ENCODE measurements at places on chromosomes 3 and 15.

DNA sequence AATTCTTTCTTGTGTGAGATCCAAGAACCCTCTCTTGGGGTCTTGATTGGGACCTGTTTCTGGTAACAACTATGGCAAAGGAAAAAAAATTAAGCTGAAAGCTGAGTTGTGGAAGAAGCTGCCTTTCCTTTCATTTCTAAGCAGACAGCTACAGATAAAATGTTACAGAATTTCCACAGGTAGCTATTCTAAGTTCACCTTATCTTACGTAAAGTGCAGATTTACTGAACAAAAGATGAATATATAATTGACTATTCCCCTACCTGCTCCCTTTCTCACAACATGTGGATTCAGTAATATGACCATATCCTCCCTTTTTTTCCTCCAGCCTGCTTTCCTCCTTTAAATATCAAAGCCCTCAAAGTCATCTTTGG is 36.6 kb downstream of the CLEC3B start:
- DNase-seq, result no peak

DNA sequence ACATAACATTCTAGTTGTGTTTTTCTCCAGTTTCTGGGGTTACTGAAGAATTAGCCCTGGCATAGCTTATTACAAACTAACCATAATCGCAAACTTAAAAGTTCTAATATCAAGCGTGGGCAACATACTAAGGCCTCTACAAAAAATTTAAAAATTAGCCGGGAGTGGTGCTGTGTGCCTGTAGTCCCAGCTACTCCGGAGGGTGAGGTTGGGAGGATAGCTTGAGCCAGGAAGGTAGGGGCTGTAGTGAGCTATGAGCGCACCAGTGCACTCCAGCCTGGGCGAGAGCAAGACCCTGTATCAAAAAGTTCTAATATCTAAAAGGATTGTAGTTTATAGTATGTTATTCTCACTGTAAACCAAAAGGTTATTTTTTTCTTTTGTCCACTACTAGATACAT is 1.1 kb downstream of the OIP5 start:
- DNase-seq, result no peak

DNA sequence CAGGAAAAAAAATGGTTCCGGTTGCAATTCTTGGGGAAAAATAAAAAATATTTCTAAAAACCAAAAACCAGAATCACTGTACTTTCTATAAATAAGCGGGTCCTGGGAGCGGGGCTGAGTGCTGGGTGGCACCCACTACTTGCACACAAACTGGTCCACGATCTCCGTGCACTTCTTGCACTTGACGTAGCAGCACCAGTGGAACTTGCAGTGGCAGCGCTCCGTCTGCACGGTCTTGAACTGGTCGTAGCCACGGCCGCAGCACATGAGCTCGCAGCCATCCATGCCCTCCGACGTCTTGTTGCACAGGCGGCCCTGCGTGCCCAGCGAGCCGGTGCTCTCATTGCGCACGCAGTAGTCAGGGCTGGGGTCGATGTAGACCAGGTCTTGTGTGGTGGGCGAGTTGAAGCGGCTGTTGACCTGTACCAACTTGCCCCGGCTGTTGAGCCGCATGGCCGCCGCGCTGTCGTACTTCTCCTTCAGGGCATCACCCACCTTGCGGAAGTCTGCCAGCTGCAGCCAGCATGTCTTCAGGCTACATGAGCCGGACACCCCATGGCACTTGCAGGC is 17.1 kb downstream of the WNT5A start:
- DNase-seq, result no peak

GRCh38 chr3:160136421-160136820 is 88.8 kb upstream of the C3orf80 start:
- no peak for DNase-seq

DNA sequence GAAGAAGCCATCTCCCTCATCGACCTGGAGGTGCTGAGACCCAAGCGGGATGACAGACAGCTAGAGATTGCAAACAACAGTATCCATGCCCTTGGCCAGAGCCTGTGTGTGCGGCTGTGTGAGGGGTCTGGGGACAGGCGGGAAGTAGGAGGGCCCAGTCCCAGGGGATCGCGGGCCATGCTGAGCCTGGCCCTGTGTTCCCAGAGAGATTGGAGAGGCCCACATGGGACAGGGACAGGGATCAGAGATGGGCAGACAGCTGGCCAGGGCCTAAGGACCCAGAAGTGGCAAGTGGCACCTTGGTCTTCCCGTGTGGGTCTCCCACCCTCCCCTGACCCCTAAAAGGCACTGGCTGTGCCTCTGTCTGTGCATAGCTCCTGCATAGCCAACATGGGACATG is 10.9 kb upstream of the RHO start:
- no peak for DNase-seq

- DNase-seq, result no peak
These were observed 13.1 kb upstream of the ANP32A start for GRCh38 chr15:68833700-68834331.

GRCh38 chr3:62875558-62876002 is 364 bp upstream of the CADPS start:
- DNase-seq, result no peak

DNA sequence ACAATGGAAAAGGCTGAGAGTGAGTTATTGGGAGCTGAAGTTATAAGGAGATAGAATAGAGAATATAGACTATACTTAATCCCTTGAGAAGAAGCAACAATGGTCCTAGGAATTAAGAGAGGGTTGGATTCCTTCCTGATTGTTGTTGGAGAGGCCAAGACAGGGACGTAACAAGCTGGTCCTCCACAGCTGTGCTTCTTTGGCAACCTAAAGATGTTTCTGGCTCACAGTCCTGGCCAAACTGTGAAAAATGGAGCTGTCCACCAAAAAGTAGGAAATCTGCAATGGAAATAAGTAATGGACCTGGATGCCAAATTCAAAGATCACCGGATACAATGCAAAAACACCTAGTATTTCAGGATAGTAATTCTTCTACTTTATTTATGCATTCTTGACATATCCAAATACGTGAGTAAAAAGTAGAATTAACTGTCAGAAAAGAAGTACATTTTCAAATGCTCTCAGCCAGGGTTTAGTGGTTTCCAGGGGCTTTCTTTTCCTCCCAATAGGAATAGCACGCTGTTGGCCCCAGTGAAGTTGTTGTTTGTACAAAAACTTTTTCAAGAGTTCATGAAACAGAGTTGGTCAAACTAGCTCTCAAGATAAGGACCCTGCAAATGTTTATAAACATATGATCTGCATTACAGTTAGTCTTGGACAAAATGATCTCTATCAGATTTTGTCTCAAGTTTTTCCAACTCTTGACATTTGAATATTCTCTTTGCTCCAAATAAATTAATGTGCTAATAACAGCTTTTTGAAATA is 28.3 kb downstream of the CERS3 start:
- no peak for DNase-seq

- no peak for DNase-seq
These were observed 31.2 kb downstream of the RYR3 start for GRCh38 chr15:33341953-33342352.

DNA sequence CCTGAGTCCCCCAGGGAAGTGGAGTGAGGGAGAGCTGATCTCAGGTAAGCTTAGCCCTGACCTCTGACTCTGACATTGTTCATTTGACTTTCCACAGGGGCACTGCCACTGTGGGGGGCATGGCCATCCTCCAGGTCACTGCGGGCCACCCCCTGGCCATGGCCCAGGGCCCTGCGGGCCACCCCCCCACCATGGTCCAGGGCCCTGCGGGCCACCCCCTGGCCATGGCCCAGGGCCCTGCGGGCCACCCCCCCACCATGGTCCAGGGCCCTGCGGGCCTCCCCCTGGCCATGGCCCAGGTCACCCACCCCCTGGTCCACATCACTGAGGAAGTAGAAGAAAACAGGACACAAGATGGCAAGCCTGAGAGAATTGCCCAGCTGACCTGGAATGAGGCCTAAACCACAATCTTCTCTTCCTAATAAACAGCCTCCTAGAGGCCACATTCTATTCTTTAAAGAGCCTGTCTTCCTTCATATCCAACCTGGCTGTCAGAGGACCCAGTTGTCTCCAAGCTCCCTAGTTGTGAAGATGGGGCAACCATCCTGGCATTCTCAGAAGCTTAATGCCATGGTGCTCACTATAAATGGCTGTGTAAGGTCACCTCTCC is 1.9 kb upstream of the DISP2 start:
- no peak for DNase-seq

DNA sequence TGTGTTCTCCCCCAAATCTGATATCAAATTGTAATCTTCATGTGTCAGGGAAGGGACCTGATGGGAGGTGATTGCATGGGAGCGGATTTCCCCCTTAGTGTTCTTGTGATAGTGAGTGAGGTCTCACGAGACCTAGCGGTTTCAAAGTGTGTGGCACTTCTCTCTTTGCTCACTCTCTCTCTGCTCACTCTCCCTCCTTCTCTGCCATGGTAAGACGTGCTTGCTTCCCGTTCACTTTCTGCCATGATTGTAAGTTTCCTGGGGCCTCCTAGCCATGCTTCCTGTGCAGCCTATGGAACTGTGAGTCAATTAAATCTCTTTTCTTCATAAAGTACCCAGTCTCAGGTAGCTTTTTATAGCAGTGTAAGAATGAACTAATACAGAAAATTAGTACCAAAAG is 30.6 kb upstream of the OR5H6 start:
- DNase-seq, result peak; percentile 8

GRCh38 chr3:169662132-169662842 is 1.2 kb downstream of the MECOM start:
- peak; percentile 34 for DNase-seq

DNA sequence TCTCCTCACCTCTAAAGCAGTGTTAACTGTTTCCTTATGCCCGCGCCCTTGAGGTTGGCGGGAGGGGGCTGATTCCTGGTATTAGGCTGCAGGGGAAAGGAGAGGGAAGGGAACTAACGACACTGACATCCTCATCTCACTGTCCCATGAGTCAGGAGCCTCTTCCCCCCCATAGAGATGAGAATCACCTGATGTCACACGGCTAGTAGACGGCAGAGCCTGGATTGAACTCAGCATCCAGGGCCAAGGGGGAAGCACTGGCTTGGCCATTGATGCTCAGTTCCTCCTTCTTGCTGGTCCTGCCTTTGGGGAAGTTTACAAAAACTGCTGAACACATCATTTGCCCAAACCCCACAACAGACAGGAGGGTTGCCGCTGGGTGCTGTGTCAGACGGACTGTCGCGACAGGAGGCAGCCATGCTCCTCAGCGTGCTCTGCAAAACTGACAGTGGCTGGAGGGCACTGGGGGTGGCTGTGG is 38.5 kb downstream of the IDH2 start:
- DNase-seq, result peak; percentile 92

- DNase-seq, result no peak
These were observed 159.8 kb downstream of the ALCAM start for GRCh38 chr3:105526360-105527111.

DNA sequence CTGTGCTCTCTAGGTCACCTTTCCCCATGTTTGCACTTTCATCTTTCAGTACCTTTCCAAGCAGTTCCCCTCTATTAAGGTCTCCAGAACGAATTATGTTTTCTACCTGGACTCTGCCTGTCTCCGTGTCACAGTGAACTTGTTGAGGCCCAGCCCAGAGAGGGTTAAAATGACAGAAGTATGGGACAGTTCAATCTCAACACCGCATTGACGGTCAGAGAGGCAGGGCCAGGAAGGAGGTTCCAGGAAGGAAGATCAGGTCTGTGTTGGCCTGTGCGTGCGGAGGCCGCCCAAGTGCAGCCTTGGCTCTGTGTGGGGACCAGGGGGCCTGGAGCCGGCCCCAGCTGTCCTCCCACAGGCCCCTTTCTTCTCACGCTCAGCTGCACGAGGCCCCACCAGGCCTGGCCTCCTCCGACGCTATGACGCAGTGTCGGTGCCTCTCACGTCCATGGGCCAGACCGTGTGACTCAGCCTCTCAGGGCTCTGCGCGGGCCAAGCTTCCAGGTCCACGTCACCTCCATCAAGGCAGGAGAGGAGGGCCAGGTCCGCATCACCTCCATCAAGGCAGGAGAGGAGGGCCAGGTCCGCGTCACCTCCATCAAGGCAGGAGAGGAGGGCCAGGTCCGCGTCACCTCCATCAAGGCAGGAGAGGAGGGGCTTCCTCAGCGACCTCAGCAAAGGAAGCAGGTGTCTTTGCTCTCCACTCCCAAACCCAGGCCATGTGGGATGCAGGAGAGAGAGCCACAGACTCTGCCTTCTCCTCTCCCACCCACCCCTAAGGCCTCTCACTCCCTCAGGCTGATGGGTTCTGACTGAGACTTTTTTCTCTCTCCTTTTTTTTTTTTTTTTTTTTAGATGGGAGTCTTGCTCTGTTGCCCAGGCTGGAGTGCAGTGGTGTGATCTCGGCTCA is 83.1 kb downstream of the CPN2 start:
- no peak for DNase-seq

GRCh38 chr3:149599236-149599635 is 58.6 kb downstream of the WWTR1 start:
- no peak for DNase-seq

GRCh38 chr3:64008487-64009351 is 14.6 kb downstream of the PSMD6 start:
- no peak for DNase-seq

GRCh38 chr15:57961919-57962318 is 103.6 kb downstream of the ALDH1A2 start:
- DNase-seq, result no peak

- peak; percentile 63 for DNase-seq
These were observed 16.3 kb downstream of the SV2B start for GRCh38 chr15:91116113-91117067.

- peak; percentile 55 for DNase-seq
These were observed 99.0 kb downstream of the MITF start for GRCh38 chr3:69838217-69838616.

DNA sequence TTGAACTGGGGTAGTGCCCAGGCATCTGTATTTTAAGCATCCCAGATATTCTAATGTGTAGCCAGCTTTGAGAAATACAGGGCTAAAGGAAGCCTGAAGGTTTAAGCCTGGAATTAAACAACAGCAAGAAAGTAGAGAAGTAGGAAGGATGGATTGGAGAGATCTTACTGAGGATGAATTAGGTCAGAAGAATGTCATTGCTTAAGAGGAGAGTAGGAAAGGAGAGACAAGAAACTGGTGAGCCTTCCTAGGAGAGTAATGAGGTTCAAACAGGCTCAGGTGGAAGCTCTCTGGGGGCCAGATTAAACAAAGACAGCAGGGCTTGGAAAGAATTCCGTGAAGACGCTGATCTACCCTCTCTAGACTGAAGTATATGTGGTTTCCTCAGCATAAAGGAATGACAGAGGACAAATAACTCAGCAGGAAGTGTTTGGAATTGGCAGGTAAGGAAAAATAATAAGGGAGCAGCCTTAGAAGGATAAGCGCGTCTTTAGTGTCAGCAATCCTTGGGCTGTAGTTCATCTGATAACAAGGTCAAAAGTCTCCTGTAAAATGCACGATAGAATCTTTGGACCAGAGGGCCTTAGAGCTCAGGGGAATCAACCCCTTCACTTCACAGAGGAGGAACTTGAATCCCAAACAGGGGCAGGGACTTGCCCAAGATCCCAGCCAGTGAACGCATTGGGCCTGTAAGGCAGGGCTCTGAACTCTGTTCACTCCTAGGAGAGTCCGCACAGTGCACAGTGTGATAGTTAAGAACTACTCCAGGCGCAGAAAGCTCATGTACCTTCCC is 90.9 kb downstream of the TP63 start:
- DNase-seq, result no peak

GRCh38 chr3:48552111-48552951 is 4.3 kb downstream of the PFKFB4 start:
- no peak for DNase-seq

- DNase-seq, result peak; percentile 14
These were observed 98.3 kb downstream of the MEX3B start for GRCh38 chr15:81947548-81947947.

GRCh38 chr3:67362686-67363085 is 291.7 kb downstream of the SUCLG2 start:
- DNase-seq, result no peak

GRCh38 chr3:133384331-133385027 is 15.4 kb upstream of the BFSP2 start:
- DNase-seq, result peak; percentile 4

- DNase-seq, result no peak
These were observed 77.6 kb upstream of the HRH1 start for GRCh38 chr3:11076711-11077110.
